ENCODE measurements at places on chromosomes 1 and 21. TPM values are rescaled to one million over a fixed set of nuclear protein-coding genes. Genes with fewer than 3 reads are reported as not detected.

Gene GJC2
- 1.2 TPM for total RNA-seq

Gene ANGPTL3
- not detected for total RNA-seq

Gene HES2
- 3.1 TPM for total RNA-seq

Gene LRRC53
- total RNA-seq, result 0.03 TPM

Gene DNALI1
- total RNA-seq, result not detected

Gene ZMPSTE24
- total RNA-seq, result 16.1 TPM
